ENCODE measurements at places on chromosomes 4 and X.

- no peak for DNase-seq
Observed at GRCh38 chrX:154828016-154828408, 6.5 kb downstream of the SMIM9 start.

DNA sequence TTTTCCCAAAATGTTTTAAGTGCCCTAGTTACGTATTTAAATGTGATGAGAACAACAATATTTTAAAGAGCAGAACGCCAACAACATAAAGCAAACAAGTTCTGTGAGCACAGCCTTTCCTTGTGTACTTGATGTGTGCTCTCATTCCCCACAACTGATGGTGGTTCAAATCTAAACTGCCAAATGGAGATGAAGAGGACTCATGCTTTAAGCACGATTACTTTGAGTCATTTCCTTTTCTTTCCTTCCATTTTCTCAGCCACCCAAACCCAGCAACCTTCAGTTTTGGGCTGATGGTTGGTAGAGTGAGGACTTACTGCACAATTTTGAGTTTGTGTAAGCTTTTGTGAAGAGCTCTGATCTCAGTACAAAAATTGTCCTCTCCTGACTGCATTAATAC lies 1.7 kb downstream of the NSD2 start:
- DNase-seq = no peak

DNA sequence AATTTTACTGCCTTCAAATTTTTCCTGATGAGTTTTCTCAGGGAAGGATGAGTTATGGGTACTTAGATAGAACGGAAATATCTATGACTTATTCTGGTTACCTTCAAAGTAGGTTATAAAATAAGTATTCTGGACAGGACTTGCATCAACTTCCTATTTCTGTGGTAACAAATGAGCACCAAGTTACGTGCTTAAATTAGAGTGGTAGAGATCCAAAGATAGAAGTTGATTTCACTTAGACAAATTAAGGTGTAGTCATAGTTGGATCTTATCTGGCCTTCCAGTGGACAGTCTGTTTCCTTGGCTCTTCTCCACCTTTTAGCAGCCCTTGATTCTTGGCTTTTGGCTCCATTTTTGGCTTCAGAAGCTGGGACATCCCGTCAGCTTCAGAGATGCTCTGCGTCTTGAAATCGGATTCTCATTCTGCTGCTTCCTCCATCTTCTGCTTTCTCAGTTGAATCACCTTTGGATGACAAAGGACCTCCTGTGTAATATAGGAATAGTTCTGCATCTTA lies 109.9 kb downstream of the ZNF518B start:
- no peak for DNase-seq

DNA sequence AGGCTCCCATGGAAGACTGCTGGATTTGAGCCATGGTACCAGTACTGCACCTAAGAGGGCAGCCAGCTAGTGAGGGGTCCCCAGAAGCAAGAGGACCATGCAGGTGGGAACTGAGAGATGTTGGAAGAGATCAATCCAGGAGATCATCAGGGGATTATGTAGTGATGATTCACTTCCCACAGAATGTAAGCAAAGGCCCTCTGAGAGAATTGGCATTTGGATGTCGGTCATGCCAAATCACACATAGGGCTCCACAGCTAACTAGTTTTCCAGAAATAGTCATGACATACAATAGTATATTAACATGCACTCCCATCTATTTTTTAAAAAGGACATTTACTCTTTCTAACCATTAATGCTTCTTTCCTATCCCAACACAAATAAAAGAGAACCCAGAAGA lies 112.5 kb downstream of the RASGEF1B start:
- DNase-seq = no peak

DNA sequence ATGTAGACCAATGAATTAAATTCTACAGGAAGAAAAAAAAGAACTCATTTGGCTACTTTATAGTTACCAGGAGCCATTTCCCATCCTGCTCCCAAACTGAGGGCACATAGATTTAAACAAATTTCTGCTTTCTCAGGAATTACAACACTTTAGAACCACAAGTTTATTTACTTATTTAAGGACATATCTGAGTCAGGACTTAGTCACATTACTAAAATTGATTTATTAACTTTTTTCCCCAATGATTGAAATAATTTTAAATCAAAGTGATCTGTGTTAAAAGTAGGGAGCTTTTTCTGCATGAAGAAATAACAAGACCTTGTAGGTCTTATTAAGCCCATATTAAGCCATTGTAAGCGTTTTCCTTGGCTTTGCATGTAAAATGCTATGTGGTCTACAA lies 291.0 kb upstream of the HAND2 start:
- DNase-seq = no peak

- no peak for DNase-seq
Observed at GRCh38 chrX:151694661-151695582, at the start of gene PRRG3. Gene PRRG3 (plus strand): TSS chrX:151695458. CDS start chrX:151698815, 3,357 bp downstream.

GRCh38 chr4:8901335-8901734 lies 29.7 kb upstream of the HMX1 start:
- DNase-seq = no peak

GRCh38 chrX:139448996-139449395 lies 81.5 kb upstream of the F9 start:
- no peak for DNase-seq

DNA sequence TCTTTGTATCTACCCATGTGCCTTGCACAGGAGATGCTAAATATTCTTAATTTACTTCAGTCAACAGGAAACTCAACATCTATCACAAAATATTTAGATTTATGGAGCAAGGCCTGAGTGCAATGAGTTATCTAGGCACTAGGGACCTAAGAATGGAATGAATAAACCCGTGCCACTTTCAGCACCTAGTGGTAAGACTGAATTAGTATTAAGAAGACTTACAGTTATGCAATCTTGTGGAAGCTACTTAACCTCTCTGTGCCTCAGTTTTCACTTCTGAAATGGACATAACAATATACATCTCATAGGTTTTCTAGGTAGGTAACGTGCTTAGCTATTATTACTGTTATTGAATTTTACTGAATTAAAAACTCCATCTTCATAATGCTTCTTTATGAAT lies 144.6 kb upstream of the MAP3K15 start:
- DNase-seq = no peak

GRCh38 chrX:73765776-73766430 lies 202.9 kb downstream of the CHIC1 start:
- DNase-seq = no peak

DNA sequence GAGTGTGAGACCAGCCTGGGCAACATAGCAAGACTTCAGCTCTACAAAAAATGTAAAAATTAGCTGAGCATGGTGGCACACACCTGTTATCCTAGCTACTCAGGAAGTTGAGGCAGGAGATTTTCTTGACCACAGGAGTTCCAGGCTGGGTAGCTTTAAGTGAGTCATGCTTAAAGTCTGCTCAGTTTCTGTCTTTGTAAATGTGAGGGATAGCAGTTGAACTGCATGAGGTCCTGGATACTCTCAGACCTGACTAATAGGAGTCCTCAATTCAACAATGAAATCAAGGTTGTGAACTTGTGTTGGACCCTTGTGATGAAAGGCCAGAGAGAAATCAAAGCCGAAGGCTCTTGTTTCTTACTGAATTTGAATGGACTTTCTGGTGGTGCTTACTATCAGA lies 45.2 kb downstream of the STARD8 start:
- DNase-seq = no peak

GRCh38 chrX:69153060-69153730 lies 12.1 kb downstream of the PJA1 start:
- no peak for DNase-seq

DNA sequence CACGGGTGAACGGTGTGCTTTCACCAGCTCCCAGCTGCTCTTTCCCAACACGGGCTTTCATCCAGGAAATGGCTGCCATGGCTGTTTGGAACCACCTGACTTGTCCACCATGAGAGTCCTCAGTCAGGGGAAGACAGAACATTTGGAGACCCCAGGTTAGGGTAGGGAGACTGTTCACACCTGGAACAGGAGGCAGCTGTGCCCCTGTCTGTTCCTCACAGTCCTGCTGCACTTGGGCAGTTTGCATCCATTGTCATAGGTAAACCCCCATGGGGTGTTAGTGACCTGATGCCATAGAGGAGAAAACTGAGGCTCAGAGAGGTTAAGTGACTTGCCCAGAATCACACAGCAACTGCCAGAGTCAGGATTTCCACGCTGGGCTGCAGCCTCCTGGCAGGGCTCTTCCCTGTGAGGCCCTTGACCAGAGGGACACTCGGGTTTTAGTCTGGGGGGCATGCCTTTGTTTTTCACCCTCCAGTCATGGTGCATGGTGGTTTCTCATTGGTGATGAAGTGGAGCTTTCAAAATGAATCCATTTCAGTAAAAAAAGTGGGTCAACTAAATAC lies 54.5 kb downstream of the TRMT44 start:
- DNase-seq = no peak

DNA sequence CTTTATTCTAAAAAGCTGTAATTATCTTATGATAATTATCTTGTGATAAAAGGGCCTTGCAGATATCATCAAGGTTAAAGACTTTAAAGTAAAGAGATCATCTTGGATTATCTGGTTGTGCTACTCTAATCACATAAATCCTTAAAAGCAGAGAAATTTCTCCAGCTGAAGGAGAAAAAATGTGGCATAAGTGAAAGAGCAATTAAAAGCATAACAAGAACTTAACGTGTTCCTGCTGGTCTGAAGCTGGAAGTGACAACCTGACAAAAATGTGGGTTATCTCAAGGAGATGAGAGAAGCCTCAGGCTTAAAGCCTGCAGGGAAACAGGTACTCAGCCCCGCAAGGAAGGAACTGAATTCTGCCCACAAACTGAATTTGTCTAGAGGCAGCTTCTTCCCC lies 449.1 kb upstream of the NDST4 start:
- no peak for DNase-seq

GRCh38 chr4:5220028-5220427 lies 168.7 kb downstream of the STK32B start:
- no peak for DNase-seq

GRCh38 chr4:127968586-127968985 lies 3.4 kb downstream of the ABHD18 start:
- DNase-seq = no peak

Data from stimulated activated CD4-positive, alpha-beta T cell treated with anti-CD3 and anti-CD28 coated beads, Interleukin-12 subunit alpha, Interleukin-12 subunit beta, amount 100 ng/mL, for 48 hours (primary cell).